Stimulated activated naive CD8-positive, alpha-beta T cell treated with anti-CD3 and anti-CD28 coated beads, Interleukin-15, amount 100 ng/mL, for 72 hours (primary cell): ENCODE measurements at places on chromosomes 4 and X.

DNA sequence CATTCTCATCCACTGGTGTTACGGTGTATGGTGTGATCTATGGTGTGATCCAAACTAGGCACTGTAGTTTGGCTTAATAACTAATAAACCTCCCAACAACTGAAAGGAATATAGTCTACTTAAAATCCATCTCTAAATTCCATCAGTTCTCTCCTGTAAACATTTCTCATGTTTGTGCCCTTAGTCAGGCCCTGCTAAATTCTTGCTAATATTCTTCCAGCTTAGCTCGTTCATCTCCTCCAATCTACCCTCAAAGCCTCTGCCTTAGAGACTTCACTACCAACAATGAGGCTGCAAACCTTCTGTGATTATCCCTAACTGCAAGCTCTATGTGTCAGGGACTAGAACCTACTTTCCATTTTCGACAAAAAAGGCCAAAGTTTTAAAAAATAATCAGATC lies 28.1 kb downstream of the ZAR1 start:
- DNase-seq: no peak

GRCh38 chrX:24498975-24499374 lies 33.9 kb downstream of the PDK3 start:
- DNase-seq: no peak

DNA sequence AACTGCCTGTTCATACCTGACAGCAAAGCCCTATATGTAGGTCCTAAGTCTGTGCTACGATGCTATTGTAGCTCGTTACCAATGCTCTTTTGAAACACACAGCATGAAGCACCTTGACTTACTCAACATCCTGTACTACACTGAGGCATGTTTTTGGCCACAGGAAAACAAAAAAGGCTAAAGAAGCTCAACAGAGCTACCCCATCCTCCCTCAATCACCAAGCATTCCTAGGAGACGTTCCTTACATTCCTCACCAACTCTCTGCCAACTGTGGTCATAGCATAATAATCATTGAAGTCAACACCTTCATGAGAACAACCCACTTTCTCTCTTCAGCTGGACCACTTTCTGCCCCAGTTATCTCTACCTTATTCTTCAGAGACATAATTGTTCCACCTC lies 73.7 kb upstream of the SLC25A43 start:
- DNase-seq: no peak

DNA sequence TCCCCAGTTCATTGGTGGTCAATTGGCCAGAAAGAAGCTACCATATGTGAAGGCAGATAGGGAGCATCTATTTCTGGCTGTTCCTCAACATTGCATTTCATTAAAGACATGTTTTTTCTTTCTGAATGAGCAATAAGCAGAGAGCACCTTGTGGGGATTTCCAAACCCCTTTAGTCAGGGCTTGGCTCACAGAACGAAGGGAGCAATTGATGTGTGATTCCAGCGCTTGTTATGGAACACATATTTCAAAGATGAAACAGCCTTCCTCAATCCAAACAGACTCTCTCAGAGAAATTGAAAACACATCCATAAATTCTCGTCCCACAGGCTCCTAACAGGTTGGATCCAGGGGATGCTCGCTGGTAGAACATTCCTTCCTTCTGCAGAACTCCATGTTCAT lies 84.1 kb downstream of the CLCN4 start:
- DNase-seq: no peak

DNA sequence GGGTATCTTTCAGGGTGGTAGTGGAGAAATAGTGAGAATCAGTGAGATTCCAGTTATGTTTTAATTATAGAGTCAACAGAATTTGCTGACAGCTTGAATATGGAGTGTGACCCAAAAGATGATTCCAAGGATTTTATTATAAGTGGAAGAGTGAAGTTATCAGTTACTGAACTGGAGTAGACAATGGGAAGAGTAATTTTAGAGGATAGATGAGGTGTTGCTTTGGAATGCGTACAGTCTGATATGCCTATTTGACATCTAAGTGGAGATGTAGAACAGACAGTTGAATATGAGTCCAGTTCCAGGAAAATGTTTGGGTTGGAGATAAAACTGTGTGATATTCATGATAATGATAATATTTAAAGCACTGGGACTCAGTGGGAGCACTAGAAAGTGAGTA lies 174.2 kb downstream of the MAPK10 start:
- no peak for DNase-seq

DNA sequence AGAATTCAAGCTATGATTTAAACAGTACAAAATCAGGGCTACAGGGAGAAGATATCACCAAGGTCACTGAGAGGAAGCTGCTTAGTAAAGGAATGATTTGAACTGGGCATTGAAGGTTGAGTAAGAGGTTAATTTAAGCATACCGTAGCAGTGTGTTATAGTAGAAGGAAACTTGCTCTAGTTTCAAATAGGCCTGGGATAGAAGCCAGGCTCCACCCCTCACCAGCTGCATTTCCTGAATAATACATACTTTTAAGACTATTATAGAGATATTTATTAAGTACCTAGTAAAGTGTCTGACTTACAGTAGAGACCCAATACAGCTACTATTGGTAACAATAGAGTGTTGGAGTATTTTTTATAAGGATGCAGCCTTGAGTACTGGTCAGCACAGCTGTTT lies 118.0 kb upstream of the GLRA2 start:
- DNase-seq: no peak

DNA sequence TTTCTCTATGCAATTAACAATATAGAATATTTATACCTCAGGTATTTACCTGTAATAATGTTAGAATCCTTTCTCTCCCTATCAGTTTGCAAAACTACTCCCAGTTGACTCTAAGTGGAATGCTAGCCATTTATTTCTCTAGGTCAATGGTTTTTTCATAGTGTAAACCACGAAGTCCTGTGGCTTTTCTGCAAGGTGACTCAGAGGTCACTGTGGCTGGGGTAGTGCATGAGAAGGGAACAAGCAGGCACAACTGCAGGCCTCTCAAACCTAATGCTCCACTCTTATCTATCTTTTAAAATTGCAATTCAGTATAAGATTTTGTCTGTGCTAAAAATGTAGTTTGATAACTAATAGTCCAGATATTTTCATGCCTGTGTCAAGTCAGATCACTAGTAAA lies 159.4 kb downstream of the ANTXR2 start:
- no peak for DNase-seq

GRCh38 chrX:18992829-18993228 lies 8.9 kb upstream of the PHKA2 start:
- no peak for DNase-seq

GRCh38 chr4:4417886-4418285 lies 31.0 kb downstream of the NSG1 start:
- no peak for DNase-seq

GRCh38 chr4:1749370-1749769 lies 28.0 kb downstream of the TACC3 start:
- DNase-seq: no peak
